ENCODE measurements at places on chromosomes 2 and 18.

- DNase-seq: no peak
These were observed 28.7 kb upstream of the ZEB2 start for GRCh38 chr2:144548532-144549191.

DNA sequence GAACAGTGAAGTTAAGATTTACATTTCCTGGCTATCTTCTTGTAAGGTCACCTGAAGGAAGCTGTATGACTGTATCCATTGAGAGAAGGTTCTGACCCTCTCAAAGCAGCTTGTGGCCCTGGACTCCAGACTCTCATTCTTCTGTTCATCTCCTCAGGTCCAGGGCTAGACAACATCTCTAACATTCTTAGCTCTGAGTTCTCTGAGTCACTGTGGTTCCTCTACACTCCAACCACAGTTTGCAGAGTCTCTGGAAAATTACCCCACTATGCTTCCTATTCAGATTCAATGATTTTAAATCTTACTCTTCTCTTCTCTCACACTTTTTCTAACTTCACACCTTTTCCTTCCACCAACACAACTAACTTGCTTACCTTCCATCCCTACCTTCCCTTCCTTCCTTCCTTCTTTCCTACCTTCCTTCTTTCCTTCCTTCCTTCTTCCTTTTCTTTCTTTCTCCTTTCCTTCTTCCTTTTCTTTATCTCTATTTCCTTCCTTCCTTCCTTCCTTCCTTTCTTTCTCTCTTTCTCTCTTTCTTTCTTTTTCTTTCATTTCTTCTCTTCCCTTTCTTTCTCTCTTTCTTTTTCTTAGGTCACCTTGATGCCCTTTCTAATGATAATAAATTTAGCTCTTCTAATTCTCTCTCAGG lies 824.3 kb upstream of the ZEB2 start:
- DNase-seq: peak; percentile 23

- no peak for DNase-seq
These were observed 28.2 kb upstream of the CD8A start for GRCh38 chr2:86818957-86819356.

GRCh38 chr18:7256618-7257425 lies 25.9 kb downstream of the LRRC30 start:
- no peak for DNase-seq

DNA sequence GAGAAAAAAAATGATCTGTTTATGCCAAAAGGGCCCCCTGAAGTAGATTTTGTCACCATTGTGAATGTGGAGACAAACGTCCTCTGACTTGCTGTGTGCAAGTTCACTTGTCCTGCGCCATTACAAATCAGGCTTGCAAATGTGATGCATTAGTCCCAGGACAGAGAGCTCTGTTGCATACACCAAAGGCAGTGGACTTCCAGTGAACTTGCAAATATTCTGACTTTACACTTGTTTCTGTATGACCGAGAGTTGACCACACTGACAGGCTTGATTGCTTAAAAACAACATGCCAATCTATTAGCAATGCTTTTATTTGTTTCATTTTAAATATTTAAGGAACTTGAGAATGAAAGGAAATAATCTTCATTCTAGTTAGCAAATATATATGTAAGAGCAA lies 293.2 kb downstream of the PLCL1 start:
- DNase-seq: no peak

DNA sequence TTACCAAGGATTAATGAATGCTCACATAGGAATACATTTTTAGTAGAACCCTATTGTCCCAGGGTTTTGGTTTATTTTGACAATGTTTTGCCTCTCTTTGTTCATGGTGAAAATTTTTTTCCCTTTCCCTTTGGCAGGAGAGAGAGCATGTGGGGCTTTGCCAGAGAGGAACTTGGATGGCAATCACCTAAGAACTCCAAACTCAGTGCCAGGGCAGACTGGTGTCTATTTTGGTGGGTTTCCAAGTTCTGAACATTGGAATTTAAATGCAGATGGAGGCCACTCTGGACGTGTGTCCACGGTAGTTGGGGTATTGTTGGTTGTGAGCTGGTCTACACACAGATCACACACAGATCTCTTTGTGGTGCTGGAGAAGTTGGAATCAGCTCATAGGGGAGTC lies 2091.1 kb upstream of the PIK3C3 start:
- no peak for DNase-seq

DNA sequence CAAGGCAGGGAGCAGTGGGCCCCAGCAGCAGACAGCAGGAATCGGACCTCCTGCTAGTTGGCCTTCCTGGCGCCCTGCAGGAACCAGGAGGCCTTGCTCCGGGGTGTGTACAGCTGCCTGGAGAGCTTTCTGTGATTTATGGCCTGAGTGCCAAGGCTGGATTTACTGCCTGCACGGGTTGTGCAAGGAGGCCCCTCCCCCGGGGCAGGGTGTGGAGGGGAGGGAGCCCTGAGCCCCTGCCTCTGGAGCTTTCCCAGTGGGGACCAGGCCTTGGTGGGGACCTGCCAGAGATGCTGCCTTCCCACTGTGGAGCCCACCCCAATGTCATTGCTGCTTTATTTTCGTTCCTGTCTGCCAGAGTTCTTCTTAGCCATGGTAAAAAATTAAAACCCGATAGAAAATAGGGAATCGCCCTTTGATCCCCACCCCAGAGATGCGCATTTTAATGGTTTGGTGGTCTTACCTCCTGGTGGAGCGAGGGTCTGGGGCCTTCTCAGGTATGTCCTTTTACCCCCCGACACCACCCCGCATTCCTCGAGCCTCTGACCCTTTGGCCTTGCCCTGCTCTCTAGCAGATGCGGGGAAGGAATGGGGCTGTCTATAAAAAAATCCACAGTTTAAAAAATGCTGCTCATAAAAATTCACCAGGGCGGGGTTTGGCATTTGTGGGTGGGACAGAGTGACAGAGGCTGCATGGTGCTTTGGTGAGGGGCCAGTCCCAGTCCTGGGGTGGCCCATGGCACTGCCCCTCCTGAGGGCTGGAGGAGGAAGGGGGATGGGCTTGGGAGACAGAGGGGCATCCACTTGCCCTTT lies 6.9 kb upstream of the RALB start:
- no peak for DNase-seq

DNA sequence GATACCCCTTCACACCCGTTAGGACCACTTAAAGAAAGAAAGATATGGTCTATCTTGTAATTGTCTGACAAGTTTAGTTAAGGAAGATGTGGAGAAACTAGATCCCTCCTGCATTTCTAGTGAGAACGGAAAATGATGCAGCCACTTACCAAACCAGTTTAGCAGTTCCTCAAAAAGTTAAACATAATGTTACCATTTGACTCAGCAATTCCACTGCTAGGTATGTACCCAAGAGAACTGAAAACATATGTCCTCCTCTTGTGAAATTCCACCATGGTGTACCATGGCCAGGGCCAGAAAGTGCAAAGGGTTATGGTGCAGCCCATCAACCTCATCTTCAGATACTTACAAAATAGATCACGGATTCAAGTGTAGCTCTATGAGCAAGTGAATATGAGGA lies 79.0 kb upstream of the ID2 start:
- no peak for DNase-seq

GRCh38 chr2:217386041-217386440 lies 526.2 kb upstream of the TNP1 start:
- no peak for DNase-seq

DNA sequence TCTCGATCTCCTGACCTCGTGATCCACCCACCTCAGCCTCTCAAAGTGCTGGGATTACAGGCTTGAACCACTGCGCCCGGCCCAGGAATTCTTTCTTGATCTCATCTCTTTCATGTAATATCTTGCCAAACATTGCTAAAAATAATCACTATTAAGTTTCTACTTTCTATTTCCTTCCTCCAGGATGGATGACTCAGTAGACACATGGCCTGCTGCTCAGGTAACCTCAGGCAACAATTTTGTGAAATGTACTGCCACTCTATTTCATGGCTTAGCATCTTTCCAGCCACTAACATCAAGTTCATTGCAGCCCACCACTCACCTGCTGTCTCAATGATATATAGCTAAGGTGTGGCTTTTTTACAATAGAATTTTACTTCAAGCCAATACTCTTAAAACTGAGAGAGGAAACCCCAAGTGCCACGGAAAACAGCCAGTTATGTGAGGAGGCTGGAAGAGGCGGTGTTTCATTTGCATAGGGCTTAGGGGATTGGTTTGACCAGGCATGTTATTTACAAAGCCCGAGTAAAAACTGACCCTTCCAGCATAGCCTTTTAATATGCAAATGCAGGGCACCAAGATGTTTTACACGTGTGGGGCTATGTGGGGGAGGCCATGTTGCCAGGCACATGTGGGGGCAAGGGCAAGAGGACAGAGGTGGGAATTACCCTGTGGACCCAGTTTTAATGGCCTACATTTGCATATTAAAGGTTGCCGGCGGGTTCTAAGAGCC lies 11.3 kb upstream of the SUMO1 start:
- peak; percentile 10 for DNase-seq

- DNase-seq: no peak
These were observed 23.4 kb downstream of the LYPD1 start for GRCh38 chr2:132646540-132647108.

- DNase-seq: no peak
These were observed 14.0 kb upstream of the COL6A3 start for GRCh38 chr2:237427769-237428506.

DNA sequence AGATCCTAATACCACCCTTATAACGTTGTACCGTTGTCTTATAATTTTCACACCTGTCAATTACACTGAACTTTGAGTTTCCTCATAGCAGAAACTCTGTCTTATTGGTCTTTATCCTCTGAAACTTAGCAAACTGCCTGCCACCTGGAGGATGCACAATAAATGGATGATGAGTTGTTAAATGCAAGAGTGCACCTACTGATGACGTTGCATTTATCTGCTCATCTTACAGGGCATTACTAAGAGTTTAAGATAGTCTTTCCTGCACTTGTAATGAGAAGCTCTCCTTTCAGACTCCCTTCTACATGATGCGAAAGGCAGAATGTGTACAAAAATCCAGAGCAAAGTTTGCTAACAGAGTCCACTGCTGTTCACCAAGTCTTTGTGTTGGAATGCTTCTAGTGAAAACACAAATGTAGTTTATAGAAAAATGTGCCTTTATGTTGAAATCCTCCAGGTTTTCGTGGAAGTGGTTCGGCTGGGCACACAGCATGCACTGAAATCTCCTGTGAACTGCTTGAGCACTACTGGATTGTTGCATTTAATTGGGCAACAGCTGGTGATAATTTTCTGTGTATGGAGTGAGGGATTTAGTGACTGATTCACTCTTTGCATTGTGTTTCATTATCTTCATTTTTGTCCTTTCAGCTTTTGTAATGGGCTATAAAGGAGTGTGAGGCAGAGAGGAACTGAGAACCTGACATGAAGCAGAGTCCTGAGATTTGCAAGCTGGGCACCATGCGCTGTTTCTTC lies 665.8 kb upstream of the ID2 start:
- DNase-seq: no peak

GRCh38 chr18:13464432-13465123 lies 246.0 kb downstream of the LDLRAD4 start:
- DNase-seq: no peak

- no peak for DNase-seq
These were observed 29.0 kb downstream of the RPL37A start for GRCh38 chr2:216527600-216527999.

DNA sequence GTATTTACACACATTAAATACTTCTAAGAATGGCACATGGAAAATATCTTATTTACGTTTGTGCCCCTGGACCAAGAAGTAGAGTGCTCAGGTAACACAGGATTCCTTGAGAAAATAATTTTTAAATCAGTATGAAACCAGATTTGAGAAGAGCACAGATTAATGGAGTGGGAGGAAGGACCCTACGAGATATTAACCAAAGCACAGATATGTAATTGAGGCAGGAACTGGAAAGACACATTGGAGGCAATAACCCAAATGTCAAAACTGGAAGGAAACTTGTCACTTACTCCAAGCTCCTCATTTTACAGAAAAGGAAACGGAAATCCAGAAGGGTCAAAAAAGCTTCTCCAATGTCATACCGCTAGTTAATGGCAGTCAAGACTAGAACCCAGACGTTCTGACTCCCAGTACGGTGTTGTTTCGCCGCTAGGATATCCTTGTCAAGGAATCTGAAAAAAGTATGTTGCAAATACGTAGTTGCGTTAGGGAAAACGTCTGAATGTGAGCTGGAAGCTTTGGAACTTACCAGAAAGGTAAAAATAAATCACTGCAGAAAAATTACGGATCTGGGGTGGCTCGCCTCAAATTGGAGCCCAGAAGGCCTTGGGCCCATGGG lies 634 bp downstream of the MTIF2 start:
- peak; percentile 3 for DNase-seq

GRCh38 chr18:74116633-74117554 lies 30.7 kb downstream of the FBXO15 start:
- DNase-seq: peak; percentile 43

DNA sequence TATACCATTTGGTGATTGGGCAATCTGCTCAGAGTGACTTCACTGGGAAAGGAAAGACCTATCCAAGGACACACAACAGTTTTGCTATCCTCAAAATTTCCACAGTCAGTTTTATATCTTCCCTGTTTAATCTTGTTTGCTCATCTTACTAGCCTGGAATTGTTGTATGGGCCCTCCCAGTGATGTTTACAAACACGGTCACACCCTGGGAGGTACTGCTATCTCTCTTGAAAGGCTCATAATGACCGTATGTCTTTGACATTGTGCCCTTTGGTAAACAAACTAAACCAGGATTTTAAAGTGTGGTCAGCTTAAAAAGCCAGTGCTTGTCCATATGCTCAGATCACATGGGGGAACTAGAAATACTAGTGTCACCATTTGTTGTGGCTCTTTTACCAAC lies 277.0 kb downstream of the CDH2 start:
- peak; percentile 4 for DNase-seq

DNA sequence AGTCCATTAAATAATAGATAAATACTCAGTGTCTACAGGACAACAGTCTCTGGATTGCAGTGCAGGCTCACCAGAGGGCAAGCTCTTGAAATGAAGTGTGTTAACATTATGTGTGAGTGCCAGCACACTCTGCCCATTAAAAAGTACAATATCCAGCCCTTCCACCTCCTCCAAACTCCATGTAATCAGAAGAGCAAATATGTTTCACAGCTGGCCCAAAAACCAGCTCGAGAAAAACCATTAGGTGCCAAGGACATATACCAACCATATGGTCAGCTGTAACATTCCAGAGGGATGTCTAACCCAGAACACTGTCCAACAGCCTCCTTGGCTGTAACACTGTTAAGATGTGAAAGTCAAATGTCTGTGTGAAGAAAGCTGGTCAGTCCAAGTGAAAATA lies 112.2 kb downstream of the ZNF385B start:
- DNase-seq: peak; percentile 26

DNA sequence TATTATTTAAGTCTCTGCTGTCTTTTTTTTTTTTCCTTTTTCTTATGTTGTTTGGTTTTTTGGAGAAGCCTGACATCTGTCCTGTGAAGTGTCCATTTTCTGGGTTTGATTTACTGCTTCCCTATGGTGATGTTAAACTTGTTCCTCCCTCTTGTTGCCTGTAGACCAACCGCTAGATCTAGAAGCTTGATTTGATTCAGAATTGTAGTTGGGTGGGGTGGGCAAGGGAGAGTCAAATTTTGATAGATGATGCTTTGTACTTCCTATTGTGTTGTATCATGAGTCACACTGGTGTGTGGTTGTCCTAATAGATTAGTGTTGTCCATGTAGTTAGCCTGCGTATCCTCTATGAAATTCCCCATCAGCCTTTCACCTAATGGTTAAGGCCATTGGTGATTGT lies 35.4 kb downstream of the CAB39 start:
- no peak for DNase-seq
